ENCODE measurements at places on chromosomes 3 and 15. TPM values are rescaled to one million over a fixed set of nuclear protein-coding genes. Genes with fewer than 3 reads are reported as not detected.

Gene CADPS
- 26.5 TPM for total RNA-seq

Gene CKMT1A
- total RNA-seq, result 0.18 TPM

Gene ZBTB47
- 21.5 TPM for total RNA-seq

Gene GOLGA8G
- total RNA-seq, result under 0.01 TPM

Gene SNTN
- total RNA-seq, result not detected

Gene CPNE9
- total RNA-seq, result not detected

Gene SLC28A2
- total RNA-seq, result not detected

Gene ZIC1
- total RNA-seq, result not detected

Gene ECT2
- total RNA-seq, result 14.9 TPM

Gene CLRN1
- total RNA-seq, result not detected

Gene AGBL1
- not detected for total RNA-seq
